CD4-positive, alpha-beta T cell treated with Interleukin-15 for 4 hours (primary cell): ENCODE measurements at places on chromosomes 11 and 22.

GRCh38 chr11:95478003-95478402, 247.0 kb upstream of the SESN3 start:
- no peak for DNase-seq

DNA sequence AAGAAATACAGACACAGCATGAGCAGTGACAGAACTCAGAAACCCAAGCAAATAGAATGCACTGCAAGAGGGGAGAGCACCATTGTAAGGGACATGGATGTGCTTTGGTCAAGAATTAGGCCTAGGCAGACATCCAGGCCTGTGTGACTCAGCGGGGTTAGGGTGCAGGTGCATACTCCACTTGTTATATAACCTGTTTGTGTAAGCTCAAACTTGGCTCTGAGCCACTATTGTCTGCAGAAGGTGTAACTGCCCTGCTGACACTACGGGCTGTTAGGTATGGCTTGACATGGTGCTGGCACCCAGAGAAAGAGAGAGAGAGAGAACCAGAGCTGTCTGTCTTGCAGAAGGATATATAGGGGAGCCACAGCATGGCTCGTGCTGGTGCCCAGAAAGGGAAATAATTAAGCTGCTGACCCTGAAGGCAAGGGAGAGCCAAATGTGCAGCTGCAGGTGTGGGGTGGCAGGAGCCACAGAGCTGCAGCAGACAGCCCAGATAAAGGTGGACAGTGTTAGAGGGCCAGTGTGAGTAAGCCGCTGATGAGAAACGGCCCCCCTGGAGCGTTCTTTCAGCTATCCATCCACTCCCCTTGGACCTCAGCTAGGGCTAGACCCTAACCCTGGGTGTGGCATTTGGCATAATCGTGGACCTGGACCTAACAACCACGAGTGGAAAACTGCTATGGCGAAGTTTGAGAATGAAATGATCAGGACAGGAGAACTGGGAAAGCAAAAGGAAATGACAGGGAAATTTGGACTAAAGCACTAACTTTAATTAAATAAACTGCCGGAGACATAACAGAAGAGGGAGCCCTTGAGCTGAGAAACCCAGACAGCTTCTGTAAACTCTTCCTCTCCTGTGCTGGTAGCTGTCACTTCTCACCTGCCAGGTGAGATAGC, 253.0 kb upstream of the CCDC179 start:
- no peak for DNase-seq

DNA sequence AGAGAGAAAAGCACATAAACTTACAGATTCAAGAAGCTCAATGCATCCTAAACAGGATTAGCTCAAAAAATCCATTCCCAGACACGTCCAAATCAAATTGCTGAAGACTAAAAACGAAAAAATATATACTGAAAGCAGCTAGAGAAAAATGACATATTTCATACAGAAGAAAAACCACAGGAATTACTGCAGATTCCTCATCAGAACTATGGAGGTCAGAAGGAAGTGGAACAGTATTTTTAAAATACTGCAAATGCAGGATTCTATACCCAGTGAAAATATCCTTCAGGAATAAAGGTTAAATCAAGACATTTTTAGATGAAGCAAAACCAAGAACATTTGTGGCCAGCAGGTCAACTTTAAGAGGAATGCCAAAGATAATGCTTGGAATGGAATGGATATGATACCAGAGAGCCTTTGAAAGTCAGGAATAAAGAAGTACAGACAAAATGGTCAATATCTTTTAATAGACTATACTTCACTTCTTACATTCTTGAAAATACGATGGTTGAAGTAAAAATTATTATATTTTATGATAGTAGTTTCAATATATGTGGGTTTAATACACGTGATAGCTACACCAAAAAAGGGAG, 352.9 kb downstream of the CTTN start:
- DNase-seq, result no peak

DNA sequence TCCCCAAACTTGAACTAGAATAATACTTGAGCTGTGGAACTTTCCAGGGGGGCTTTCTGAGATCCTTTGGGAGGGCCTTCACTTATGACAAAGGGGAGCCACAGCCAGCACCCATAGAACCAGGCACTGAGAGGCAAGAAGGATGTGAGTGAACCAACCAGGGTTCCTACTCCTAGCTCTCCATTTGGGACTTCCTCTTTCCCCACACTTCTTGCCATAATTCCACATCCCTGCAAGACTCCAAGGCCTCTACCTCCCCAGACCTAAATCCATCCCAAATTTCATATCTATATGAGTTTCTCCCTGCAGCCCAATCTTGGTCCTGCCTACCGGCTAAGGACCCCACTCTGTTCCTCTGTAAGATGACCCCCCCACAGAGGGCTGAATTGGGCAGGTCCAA, 31.5 kb downstream of the NRXN2 start:
- no peak for DNase-seq

GRCh38 chr11:36790526-36790925, 192.5 kb upstream of the RAG2 start:
- DNase-seq, result no peak
